ENCODE measurements at places on chromosomes 6 and 20.

DNA sequence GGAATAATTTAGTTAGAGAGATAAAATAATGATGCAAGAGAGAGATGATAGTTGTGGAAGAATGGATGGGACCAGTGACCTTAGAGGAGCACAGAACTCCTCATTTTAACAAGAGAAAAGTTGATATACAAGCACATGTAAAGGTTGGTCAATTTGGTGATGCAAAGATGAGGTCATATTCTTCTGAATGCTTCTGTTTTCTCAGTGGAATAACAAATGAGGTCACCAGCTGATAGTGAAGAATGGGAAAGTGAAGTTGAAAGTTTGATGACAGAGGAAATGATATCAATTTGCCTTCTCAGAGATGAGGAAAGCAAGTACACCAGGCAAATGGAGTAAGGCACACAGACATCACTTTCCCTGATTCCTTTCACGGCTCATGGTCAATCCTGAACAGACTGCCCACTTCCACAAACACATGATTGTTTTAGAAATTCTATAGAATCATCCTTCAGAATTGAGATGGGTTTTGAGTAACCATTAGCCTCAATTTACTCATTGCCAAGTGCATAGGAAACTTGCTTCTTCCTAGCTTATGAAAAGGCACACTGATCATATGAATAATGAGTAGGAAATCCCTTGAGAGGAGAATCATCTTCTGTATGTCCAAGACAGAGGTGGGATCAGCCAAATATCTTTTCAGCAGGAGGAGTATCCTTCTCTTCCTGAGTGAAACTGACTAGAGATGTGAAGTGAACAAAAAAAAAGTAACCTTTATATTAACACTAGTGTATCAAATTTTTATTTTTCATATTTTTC, 82.4 kb upstream of the TCF21 start:
- no peak for DNase-seq

GRCh38 chr6:125952764-125953501, 3.6 kb upstream of the HINT3 start:
- peak; percentile 32 for DNase-seq

DNA sequence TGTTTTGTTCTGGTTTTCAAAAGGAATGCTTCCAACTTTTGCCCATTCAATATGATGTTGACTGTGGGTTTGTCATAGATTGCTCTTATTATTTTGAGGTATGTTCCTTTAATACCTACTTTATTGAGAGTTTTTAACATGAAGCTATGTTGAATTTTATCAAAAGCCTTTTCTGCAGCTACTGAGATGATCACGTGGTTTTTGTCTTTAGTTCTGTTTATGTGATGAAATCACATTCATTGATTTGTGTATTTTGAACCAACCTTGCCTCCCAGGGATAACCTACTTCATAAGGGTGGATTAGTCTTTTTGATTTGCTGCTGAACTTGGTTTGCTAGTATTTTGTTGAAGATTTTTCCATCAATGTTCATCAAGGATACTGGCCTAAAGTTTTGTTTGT, 92.7 kb upstream of the TCF21 start:
- DNase-seq = no peak

GRCh38 chr6:148271711-148272439, 70.8 kb upstream of the SASH1 start:
- DNase-seq = peak; percentile 38

DNA sequence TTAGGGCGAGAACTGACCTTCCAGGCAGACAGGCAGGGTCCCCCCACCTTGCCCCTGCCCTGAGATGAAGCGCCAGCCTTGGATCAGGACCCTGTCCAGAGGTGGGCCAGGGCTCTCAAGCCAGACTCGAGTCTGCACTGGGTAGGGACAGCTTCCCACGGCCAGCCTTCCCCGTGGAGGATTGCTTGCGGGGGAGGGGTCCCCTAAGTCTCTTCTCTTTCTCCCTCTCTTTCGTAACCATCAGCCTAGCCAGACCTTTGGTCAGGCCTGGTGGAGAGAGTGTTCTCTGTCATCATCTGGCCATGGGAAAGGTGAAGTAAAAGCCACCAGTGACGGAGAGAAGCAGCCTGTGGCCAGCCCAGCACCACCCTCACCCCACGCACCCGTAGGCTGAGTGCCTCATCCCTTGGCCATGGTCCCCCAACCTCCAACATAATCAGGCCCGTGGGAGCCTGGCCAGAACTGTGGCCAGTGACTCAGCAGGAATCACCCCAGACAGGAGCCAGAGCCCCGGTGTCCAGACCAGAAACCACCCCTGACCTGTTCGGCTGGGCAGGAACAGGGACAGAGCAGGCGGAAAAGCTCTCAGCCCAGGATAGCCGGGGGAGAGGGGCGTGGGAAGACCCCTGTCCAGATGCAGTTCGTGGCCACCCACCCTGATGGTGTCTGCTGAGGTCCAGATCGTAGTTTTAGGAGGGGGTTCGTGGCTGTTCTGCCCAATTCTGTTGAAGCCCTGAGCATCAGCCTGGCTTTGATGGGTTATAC, 47.1 kb downstream of the SNAI1 start:
- DNase-seq = peak; percentile 70

DNA sequence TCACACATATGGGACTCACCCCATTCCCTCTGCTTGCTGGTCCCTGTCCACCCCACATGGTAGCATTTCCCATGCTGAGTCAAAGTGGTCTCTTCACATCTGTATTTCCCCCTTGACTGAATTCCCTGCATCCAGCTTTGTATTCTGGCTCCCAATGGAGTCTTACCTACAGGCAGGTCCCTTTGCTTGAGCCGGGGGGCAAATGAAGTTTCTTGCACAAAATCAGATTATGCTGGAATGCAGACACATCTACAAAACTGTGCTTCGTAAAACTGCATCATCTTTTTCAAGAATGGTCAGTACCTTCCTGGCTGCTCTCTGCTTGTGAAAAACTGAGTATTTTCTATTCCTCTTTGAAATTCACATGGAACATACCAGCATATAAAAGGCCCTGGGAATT, 32.1 kb upstream of the BCAS1 start:
- DNase-seq = no peak

- no peak for DNase-seq
These were observed 39.2 kb upstream of the CDKN1A start for GRCh38 chr6:36639171-36639808.

GRCh38 chr20:48246061-48246790, 460.9 kb upstream of the SULF2 start:
- no peak for DNase-seq

DNA sequence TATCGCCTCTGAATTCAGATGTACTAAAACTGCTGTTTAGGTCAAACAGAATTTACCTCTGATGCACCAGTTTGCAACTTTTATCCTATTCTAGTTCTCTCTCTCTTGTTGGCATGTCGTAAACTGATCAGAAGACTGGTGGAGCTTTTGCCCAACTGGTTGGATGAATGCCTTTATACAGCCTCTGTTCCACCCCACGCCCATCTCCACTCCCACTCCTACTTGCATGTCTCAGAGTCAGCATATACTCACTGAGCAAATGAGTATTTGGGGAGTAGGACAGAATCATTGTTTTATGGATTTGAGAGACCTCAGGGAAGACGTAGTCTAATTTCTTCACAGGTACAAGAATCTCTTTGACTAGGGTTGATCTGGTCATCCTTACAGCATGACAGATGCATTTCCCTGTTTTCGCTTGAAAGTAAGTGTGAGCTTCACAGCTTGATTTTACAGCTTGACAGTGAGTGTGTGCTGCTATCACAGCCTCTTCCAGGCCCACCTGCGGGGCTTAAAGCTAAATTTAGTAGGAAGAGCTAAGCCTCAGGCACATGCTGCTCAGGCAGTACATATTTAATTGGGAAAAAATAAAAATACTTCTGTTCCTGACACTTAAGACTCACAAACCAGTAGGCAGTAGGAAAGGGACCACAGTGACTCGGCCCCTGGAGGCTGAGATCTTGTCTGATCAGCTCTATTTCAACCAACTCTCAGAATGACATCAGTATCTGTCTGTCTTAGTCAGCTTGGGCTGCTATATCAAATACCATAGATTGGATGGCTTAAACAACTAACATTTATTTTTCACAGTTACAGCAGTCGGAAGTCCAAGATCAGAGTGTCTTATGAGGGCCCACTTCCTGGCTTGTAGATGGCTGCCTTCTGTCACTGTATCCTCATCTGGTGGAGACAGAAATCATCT, 30.4 kb downstream of the TRMT6 start:
- peak; percentile 4 for DNase-seq

DNA sequence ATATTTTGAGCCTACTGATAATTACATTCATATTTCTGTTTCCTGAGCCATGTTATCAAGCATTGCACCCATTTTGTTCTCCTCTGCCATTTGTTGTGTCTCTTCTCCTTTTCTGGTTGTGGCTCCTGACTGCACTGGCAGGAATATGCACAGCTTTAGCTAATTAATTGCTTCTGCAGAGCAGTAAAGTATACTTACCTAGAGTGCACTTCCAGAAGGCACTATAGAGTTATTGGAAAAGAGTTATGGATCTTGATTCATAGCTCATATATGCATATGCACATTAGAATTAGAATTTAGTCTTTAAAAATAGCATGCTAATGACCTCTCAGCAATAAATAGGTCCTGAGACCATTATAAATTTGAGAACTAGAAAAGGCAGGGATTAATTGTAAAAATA, 262.6 kb downstream of the NKAIN2 start:
- no peak for DNase-seq

DNA sequence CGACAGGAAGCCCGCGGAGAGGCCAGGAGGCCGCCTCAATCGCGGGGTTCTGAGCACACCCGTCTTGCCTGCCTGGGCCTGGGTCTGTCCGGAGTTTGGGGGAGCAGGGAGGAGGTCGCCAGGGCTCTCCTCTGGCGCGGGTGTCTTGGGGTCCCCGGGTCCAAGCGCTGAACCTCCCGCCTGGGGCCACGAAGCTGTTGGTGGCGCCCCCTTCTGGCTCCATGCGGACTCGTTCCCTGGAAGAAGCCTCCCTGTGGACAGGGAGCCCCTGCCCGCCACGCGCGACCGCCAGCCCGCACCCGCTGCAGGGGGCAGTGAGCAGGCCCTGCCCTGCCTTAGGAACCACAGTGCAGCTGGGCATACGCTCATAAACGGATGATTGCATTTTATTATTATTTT, 44.7 kb downstream of the MCUR1 start:
- no peak for DNase-seq
